Caki2 (cell line): ENCODE measurements at places on chromosomes 6 and 20. TPM values are rescaled to one million over a fixed set of nuclear protein-coding genes. Genes with fewer than 3 reads are reported as not detected.

Gene ULBP3
- 9.4 and 18.1 TPM in 2 replicates for total RNA-seq

Gene SS18L1
- total RNA-seq: 7.1 and 8.2 TPM in 2 replicates

Gene TRAPPC3L
- not detected in 2 replicates for total RNA-seq

Gene SUPT3H
- total RNA-seq: 6.4 and 14.8 TPM in 2 replicates

Gene AGER
- total RNA-seq: 1.7 and 1.9 TPM in 2 replicates

Gene PRRT1
- total RNA-seq: not detected in 2 replicates

Gene FAM83C
- 0.20 TPM in 1 of 2 replicates, not detected in the other for total RNA-seq

Gene SNAP91
- not detected in 2 replicates for total RNA-seq

Gene CLVS2
- not detected in 2 replicates for total RNA-seq

Gene RAD21L1
- 0.57 and 0.67 TPM in 2 replicates for total RNA-seq

Gene MYL9
- total RNA-seq: not detected in 2 replicates

Gene OR2B6
- total RNA-seq: not detected in 2 replicates

Gene PPP1R10
- 6.9 and 10.8 TPM in 2 replicates for total RNA-seq

- DNase-seq: no peak
These were observed 74.4 kb upstream of the PMEPA1 start for GRCh38 chr20:57783956-57784837.

GRCh38 chr20:50367104-50367674 lies 143.0 kb upstream of the PTPN1 start:
- no peak for DNase-seq

DNA sequence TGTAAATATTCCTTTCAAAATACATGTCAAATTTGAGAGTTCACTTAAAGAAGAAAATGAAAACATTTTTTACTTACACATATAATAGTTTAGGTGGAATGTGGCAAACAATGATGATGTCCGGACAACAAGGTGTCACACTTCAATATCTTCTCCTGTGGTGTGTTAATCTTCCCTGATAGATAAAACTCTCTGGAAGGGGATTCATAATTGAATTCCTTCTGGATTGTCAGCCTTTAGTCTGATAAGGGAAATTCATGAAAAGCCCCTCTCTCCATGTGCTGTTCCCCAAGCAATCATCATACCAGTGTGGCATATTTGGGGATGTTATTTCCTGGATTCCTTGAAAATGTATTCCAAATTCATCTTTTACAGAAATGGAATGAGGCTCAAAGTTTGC lies 971 bp upstream of the SERINC3 start:
- no peak for DNase-seq

GRCh38 chr20:13002251-13002650 lies 6.5 kb upstream of the SPTLC3 start:
- no peak for DNase-seq

GRCh38 chr20:8930726-8931125 lies 138.2 kb upstream of the PLCB4 start:
- DNase-seq: peak; percentile 8

- DNase-seq: no peak
These were observed 208.9 kb upstream of the PHACTR1 start for GRCh38 chr6:12507636-12508035.

GRCh38 chr6:169215201-169215681 lies 38.4 kb downstream of the THBS2 start:
- DNase-seq: no peak

DNA sequence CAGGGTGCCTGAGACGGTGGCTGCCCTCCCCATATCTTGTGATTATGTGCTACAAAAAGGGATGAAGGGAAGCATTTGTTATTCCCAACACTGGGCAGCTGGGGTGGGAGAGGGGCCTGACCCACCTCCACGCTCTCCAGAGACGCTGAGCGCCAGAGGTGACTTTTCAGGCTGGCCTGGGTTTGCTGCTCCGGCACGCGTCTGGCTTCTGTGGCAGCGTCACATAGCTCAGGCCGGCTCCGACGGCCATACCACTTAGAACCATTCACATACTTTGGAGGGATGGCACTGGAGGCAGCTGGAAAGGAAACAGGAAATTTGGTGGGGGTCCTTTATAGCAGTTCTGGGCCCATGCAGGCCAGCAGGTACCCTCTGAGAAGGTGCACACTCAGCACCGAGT lies 72.6 kb downstream of the NINL start:
- no peak for DNase-seq

- DNase-seq: no peak
These were observed 11.6 kb upstream of the TAAR9 start for GRCh38 chr6:132526461-132526860.

DNA sequence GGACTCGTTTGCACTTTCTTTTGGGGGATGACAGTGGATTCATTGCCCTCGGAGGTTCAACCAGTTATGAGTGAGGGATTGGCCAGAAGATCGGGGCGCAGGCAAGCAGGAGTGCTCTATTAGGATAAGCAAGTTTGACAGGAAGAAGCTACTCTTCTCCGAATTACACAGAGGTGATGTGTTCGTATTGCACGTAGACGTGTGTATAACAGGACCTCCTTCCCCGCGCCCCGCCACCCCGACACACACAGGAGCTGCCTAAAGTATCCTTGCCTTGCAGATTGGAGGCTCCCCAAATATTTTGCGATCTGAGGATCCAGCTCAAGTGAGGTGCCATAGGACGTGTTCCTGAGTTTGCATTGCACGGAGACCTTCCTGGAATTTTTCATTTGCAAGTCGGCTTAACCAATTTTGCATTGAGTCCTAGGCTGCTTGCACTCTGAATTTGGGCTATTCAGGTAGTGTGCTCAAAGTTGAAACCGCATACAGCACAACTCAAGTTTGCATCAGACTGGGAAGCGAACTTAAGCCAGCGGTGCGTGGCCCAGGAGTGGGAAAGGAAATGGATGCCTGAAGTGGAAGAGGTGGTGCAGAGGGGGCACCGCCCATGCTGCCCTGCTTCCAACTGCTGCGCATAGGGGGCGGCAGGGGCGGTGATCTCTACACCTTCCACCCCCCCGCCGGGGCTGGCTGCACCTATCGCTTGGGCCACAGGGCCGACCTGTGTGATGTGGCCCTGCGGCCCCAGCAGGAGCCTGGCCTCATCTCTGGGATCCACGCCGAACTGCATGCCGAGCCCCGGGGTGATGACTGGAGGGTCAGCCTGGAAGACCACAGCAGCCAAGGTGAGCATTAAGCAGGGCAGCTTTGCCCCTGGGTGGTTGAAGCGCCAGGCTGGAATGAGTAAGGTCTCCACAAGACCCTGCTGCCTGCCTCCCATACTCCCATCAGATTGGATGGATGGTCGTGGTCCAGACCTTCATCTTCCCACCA lies 770 bp downstream of the TCF19 start:
- peak; percentile 55 for DNase-seq

- peak; percentile 19 for DNase-seq
These were observed 35.1 kb upstream of the MYL9 start for GRCh38 chr20:36506253-36506652.

DNA sequence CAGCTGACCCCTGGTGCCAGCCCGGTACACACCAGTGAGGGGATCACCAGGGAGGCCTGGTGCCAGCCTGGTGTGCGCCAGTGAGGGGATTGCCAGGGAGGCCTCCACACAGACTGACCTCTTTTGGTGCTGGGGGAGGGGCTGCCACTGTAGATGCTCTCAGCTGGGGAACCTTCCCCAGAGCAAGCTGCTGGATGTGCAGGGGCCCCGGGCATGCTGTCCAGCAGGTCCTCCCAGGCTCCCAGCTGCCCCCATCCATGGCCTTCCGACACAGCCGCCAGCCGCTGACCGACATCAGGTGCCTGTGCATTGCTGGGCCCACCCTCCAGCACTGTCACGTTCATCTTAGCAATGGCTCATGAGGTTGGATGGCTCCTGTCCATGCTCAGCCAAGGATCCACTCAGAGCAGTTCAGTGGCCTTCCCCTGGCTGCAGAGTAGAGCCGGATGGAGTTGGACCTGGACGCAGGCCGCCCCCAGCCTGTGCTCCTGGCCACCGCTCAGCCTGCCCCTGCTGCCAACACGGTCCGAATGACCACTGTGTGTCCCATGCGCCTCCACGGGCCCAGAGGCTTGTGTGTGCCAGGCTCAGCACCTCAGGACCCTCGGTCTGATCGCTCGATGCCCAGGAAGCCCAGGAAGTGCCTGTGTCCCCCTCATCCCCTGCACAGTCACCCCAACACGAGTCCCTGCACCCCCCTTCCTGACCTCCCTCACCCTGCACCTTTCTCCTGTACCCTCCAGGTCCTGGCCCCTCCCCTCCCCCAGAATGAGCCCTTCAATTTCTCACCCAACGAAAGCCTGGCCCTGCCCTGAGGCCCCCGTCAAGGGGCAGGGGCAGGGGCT lies 95.7 kb downstream of the YTHDF1 start:
- DNase-seq: no peak

- no peak for DNase-seq
These were observed 142.2 kb downstream of the NFATC2 start for GRCh38 chr20:51400051-51400926.

- DNase-seq: no peak
These were observed 4.0 kb downstream of the CUL9 start for GRCh38 chr6:43186019-43186418.

- no peak for DNase-seq
These were observed 9.5 kb downstream of the PANK2 start for GRCh38 chr20:3898639-3899038.

- no peak for DNase-seq
These were observed 21.7 kb downstream of the CPNE1 start for GRCh38 chr20:35643045-35643444.

- no peak for DNase-seq
These were observed 22.0 kb downstream of the FOXP4 start for GRCh38 chr6:41568202-41568584.

DNA sequence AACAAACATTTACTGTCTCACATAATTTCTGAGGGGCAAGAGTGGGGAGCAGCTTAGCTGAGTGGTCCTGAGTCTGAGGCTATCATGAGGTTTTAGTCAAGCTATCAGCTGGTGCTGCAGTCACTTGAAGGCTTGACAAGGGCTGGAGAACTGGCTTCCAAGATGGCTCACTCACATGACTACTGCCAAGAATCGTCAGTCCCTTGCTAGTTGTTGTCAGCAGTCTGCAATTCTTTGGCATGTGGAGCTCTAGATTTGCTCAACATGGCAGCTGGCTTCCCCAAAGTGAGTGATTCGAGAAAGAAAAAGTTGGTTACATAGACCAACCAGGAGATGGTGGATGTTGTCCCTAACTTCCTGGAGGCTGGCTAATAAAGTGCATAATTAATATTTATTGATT lies 2.8 kb upstream of the LRRC1 start:
- no peak for DNase-seq

- no peak for DNase-seq
These were observed 137.5 kb upstream of the PTPN1 start for GRCh38 chr20:50372770-50373088.

GRCh38 chr6:101534386-101534785 lies 140.9 kb downstream of the GRIK2 start:
- no peak for DNase-seq

DNA sequence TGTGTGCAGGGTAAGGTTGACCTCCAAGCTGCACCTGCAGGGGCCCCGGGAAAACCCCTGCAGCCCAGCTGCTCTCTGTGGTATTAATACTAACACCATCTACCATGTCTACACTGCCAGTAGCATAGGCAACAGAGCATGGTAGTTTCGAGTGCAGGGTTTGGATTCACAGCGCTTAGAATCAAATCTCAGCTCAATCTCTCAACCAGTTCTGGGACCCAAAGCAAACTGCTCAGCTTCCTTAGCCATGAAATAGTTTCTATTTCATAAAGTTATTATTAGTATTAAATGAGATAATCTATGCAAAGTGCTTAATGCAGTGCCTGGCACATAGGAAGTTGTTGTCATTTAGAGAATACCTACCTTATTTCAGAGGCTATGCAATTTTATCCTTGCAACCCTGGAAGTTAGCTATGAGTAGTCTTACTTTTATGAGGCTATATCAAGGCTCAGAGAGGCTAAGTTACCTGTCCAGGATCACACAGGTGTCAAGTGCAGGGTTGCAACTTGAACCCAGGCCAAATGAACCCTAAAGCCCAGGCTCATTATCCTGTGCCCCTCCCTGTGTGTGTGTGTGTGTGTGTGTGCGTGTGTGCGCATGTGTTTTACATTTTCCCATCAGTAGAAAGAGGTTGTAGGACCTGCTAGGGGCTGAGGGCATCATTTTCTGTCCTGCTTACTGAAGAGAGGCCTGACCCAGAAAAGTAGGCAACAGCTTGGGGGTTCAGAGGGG lies 27.6 kb upstream of the MRPS18A start:
- no peak for DNase-seq

GRCh38 chr6:109237077-109237985 lies 142.0 kb downstream of the CEP57L1 start:
- no peak for DNase-seq

DNA sequence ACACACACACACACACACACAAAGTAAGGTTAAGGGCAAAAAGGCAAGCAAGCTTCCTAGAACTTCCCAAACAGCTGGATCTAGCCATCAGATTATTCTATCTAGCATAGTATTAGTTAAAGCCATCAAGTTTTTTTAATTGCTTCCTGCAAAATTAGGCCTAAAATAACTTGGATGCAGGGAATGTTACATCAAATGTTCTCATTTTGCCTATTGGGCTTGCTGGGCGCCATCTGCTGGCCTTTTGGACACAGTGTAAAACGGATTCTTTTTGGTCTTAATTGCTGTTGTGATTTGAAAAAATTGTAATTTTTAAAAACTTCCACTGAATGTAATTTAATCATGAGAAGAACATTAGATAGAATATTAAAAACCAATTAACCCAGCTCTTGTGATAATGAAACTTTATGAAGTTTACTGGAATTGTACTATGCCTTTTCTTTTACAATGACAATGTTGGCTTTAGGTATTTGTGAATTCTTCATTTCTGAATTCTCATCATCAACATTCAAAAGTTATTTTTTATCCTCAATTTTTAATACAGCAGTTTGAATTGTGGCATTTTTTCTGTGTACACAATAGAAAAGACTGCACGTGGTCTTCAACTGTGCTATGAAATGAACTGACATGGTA lies 6.8 kb downstream of the MKKS start:
- peak; percentile 63 for DNase-seq

- peak; percentile 91 for DNase-seq
These were observed 5.4 kb downstream of the TGM3 start for GRCh38 chr20:2301164-2301622.

GRCh38 chr6:158818581-158819212 lies 471 bp downstream of the EZR start:
- DNase-seq: peak; percentile 33

GRCh38 chr6:28695715-28696114 lies 170.0 kb downstream of the GPX5 start:
- DNase-seq: peak; percentile 47

GRCh38 chr6:165308926-165309731 lies at the start of gene C6orf118:
Gene C6orf118 (minus strand): TSS chr6:165309605. CDS start chr6:165309586, 19 bp downstream.
- peak; percentile 68 for DNase-seq

DNA sequence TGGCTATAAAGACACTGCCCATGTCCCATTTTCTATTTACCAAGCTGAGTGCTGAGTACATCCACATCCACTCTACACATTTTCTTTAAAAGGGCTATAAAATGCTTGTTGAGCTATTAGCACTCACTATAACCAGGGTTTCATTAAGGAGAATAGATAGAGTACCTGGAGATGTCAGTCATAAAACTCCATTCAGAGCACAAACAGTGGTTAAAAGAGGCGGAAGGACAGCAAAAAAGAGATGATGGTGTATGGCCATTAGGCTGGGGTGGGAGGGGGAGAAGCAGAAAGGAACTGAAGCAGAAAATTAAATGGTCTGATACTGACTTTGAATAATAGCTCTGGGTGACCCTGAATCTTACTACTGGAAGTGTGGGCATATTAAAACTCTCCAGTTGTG lies 609.9 kb upstream of the MAP3K7 start:
- DNase-seq: no peak

- no peak for DNase-seq
These were observed 26.2 kb upstream of the OPRM1 start for GRCh38 chr6:154012852-154013251.
